Amygdala (tissue), 56 donors: ENCODE measurements at places on chromosomes 7 and 10.

DNA sequence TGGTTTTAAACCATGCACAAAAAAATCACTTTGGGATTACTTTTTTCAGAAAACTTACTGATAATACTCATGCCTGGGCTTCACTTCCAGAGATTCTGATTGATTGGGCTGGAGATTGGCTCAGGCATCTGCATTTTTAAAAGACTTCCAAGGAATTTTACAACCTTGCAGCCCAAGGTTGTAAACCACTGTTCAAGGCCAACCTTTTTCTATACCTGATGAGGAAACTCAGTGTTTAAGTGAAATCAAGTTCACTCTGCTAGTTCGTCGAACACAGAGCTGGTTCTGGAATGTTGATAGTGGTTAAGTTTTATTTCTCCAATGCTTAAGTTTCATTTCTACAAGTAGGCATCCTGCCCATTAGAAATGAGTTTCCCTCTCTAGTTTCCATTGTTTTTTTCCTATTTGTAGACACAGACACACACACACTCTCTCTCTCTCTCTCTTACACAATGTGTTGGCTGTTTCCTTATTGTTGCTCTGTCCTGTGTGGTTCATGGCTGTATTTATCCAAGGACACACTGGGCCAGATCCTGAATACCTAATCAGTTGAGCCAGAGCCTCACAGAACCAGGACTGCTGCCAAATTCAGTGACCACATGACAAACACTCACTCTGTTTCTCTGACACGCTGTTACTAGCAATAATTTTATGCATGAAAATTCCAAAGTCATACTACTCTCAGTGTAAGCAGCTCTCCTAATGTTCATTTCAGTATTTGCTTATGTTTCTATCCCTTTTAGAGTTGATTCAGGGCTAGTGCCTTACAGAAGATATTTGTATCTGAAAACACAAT is 3.7 kb upstream of the IFIT1B start:
- peak; percentile 71 for DNase-seq

DNA sequence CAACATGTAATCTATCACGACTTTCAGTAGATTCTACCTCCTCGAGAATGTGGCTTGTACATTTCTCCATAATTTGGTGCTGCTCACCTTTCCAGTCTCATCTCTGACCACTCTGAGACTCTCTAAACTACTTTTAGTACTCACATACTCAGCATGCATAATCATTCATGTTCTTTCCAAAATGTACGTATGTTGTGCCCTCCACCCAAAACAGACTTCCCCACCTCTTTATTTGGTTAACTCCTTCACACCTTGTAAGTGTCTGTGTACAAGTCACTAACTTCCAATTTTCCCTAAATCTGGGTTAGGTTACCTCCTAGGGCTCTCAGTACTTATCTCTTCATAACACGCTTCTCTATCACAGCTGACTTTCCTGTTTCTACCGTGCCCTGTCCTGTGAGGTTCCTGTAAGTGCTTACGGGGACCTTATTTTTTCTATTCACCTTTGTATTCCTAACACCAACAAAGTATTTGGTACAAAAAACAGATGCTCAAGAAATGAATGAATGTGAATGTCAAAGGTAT is 186.2 kb upstream of the MKLN1 start:
- DNase-seq = no peak

DNA sequence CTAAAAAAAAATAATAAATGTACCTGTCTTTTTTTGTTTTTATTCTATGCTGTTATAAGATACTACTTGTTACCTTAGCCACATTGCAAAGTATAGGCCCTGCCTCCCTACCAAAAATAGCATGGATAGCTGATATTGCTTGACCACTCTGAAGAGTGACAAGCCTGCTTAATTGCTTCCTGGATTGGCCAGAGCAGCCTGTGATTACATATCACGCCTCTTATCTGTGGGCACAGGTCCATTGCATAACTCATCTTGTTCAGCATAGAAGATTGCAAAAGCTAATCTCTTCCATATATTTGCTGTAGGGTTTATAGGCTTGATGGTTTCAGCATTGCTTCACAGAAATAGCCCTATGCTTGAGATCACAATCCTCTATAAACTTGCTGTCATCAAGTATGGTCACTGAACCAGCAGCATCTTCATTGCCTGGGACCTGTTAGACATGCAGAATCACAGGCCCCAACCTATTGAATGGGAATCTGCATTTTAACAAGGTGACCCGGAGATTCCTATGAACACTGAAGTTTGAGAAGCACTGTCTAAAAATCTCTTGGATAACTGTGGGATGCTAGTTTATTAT is 280.8 kb upstream of the CDC14C start:
- no peak for DNase-seq

DNA sequence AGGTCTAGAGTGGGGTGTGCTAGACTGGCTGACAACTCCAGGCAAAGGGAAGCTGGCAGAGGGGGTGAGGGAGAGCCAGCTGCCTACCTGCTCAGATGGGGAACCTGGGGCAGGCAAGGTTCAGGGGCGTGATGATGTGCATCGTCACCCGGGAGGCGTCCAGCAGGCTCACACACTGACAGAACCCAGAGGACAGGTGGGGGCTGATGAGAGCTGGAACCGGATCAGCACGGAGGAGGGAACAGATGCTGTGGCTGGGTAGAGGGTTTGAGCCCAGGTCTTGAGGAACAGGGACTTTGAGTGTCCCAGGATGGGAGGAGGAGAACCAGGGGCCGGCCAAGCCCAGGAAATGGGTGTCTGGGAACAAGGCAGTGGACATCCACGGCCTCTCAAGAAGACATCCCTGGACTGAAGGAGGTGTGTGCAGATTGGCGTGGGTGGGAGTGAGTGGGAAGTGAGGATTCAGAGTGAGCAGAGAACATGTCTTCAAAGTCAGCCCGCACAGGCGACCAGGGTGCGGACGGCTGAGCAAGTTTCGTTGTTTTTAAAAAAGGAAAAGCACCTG is 3.9 kb downstream of the RASGEF1A start:
- DNase-seq = no peak

GRCh38 chr10:70584366-70584765 is 18.2 kb downstream of the PRF1 start:
- DNase-seq = no peak

DNA sequence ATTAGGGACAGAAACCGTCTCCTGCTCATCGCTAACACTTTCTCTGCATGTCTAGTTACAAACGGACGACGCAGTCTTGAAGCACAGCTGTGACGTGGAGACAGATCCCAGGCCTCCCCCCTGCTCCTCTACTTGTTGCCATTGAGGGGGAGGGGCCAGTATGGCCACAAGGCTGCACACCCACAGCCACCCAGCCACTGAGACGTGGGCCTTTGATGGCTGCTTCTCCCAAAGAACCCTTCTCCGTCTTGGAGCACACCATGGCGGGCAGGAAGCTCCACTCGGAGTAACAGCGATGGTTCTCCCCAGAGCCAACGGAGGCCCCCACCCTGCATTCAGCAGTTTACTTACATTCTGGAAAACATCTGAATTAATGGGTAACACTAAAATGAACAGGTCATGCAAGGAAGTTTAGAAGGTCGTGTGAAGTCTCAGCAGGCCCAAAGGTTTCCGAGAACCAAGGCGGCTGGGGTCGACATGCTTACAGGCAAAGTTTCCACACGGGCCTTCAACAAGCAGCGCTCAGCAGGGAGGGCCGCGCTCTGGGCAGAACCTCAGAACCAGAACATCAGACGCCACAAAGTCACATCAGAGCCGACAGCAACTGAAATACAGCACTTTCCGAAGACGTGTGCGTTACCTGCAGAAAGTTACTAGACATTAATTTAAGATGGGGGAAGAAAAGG is 169.6 kb downstream of the DIP2C start:
- no peak for DNase-seq

DNA sequence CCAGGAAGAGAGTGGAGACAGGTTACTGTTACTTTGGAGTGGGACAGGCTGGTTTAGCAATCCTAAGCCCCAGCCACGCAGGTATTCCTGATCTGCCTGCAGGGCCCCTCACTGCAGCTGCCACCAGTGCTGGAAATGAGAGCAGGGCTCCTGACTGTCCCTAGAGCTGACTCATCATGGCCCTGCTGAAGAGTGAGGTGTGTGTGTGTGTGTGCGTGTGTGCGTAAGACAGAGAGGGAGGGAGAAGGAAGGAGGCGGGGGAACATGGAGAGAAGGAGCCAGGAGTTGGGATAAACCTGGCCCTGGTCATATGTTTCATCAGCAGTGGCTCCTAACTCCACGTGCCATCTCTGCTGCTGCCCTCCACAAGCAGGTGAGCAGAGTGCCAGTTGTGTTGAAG is 3.6 kb downstream of the FOXI2 start:
- DNase-seq = no peak

GRCh38 chr10:131895116-131895515 is 5.7 kb upstream of the PPP2R2D start:
- DNase-seq = no peak

DNA sequence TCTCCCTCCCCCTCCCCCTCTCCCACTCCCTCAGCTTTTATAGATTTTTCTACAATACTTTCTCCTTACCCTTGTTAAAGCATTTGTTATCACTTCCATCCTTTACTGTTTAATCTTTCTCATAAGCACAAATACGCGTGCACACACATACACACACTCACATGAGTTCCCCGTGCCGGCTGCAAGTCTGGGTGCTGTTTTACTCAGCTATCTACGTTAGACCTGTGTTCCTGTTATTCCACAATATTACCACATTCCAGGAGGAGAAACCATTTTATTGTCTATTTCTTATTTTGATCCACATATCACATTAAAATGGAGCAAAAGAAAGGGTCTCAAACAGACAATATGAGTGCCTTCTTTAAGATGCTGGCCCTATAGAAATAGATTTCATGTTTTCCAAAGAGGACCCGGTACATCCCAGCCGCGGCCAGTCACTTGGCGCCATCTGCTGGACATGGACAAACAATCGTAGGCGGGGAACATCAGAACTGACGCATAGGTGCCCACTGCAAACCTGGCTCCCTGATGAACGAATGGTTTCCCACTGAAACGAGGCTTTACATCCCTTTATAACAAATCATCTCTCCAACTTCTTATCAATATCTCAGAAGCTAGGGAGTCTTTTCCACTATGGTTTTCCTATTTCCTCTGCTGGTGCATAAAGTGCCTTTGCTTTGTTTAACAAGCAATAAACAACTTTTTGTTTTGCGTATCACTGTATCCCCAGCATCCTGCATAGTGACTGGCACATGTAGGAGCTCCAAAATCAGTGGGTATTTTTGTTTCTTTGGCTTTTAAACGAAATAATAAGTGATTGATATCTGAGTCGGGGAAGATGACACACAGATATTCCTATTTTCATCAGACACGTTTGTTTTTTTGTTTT is 25.2 kb upstream of the OPTN start:
- DNase-seq = peak; percentile 50

GRCh38 chr10:7541137-7542087 is 125.4 kb downstream of the ITIH5 start:
- DNase-seq = no peak

DNA sequence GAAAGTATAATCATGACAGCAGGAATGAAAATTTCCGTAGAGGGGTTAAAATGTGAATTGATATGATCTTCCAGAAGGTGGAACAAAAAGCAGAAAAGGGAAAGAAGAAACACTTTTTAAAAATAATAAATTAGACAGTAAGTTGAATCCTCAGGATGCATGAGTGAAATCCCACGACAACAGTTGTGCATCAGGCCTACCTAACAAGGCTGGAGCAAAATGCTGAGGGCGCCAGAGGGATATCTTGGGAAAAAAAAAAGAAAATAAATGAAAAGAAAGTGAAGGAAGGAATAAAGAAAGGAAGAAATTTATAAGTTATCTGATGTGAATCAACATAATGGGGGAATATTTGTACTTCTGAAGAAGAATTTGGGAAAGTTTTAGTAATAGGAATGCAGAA is 13.0 kb upstream of the HUS1 start:
- DNase-seq = no peak

GRCh38 chr10:34179280-34179679 is 635.8 kb downstream of the PARD3 start:
- no peak for DNase-seq

GRCh38 chr7:38318803-38319416 is 45.5 kb upstream of the TARP start:
- DNase-seq = no peak
